CD14-positive monocyte (primary cell): ENCODE measurements at places on chromosomes 1 and 21.

DNA sequence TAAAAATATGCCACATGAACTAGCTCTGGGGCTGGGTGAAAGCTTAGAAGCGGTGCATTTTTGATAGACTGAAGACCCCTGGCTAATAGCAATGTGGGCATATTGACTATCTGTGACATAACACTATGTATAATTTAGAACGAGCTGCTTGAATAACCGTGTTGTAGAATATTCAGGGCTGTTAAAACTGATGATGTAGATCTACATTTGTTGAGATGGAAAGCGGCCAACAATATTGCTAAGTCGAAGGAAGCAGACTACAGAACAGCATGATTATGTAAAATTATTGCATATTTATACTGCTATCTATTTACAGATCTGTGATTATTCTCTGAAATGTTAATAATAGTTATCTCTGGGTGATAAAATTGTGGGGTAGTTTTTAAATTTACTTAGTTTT is 41.1 kb upstream of the BCL10 start:
- DNase-seq, result no peak

- no peak for DNase-seq
Observed at GRCh38 chr1:42317308-42317707, 17.7 kb downstream of the FOXJ3 start.

- no peak for DNase-seq
Observed at GRCh38 chr1:79497193-79497773, 490.8 kb upstream of the ADGRL4 start.

DNA sequence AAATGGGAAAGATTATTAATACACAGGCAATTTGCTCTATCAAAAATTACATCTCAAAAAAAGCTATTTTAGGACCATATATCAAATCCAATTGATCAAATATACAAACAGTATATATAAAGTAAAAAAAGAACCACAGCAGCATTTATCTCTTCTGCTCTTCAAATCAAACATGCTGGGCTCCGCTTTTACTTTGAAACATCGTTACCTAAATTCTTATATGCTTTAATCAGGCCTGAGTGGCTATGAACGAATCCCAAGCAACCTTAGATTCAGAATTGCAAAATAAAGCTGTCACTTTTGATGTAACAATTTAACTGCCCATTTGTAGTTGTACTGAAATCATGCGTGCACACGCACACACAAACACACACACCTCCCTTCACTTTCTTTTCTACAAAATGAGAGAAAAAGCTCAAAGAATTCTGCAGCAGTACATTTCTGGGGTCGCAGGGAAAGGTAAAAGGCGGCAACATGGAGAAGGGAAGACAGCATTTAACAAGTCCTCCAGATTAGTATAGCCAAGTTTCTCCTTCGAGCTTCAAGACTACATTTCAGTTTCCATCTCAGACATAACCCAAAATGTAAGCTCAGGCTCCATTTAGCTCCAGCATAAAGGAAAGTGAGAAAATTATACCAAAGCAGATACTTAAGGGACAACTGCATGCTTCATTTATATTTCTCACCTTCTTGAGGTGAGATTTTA is 92.2 kb upstream of the TTC39A start:
- DNase-seq, result no peak

- DNase-seq, result no peak
Observed at GRCh38 chr1:151835596-151835995, 4.0 kb upstream of the RORC start.

DNA sequence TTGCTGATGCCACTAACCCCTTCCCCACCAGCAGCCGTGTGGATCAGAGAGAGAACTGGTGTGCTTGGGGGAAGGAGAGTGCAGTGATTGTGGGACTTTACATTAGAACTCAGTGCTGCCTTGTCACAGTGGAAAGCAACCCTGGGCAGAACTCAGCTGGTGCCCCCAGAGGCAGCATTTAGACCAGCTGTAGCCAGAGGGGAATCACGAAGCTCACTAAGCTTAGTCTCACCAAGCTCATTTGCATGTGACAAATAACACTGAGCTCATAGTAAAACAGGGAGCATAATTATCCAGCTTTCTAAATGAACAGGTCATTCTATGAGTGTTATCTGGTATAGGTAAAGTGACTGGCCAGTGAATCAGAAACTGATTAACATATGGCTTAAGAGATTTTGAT is 9.8 kb upstream of the SMAP2 start:
- DNase-seq, result no peak

- DNase-seq, result no peak
Observed at GRCh38 chr1:151639466-151639865, 27.6 kb downstream of the SNX27 start.

GRCh38 chr1:8816831-8817411 is 519 bp downstream of the RERE start:
- peak; percentile 32 for DNase-seq

- no peak for DNase-seq
Observed at GRCh38 chr1:9634582-9634981, 16.9 kb upstream of the PIK3CD start.

DNA sequence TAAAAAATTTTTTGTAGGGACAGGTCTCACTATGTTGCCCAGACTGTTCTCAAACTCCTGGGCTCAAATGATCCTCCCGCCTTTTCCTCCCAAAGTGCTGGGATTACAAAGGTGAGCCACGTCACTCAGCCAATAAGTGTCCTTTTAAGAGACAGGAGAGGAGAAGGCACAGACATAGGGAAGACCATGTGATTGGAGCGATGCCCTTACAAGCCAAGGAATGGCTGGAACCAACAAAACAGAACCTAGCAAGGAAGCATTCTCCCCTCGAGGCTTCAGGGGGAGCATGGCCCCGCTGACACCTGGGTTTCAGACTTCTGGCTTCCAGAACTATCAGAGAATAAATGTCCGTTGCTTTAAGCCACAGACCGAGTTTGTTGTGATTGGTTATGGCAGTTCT is 37.0 kb downstream of the NDUFS5 start:
- no peak for DNase-seq

DNA sequence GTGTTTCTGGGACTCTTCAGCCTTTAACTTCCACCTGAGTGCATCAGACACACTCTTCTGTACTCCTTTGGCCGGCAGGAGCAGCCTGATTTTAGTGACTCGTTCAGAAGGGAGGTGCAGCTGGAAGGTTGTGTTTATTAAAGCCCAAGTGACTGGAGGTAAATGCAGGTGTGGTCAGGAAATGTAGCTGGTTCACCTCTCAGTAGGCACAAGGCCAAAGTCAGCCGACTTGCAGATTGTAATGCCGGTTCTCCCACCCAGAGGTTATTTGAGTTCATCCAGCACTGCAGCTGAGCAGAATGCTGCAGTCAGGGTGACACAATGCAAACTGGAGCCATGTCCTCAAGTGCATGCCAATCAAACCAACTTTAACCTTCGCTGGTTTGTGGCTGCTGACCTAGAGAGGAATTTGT is 91.5 kb downstream of the SPATA46 start:
- no peak for DNase-seq

GRCh38 chr1:82260051-82260450 is 459.3 kb downstream of the ADGRL2 start:
- DNase-seq, result no peak

GRCh38 chr1:56585985-56586384 is 6.6 kb upstream of the PLPP3 start:
- no peak for DNase-seq

- no peak for DNase-seq
Observed at GRCh38 chr1:226892524-226892875, 22.1 kb downstream of the PSEN2 start.

GRCh38 chr1:6491966-6492365 is 499 bp upstream of the PLEKHG5 start:
- DNase-seq, result no peak

GRCh38 chr1:92095874-92096273 is 15.7 kb downstream of the BTBD8 start:
- peak; percentile 64 for DNase-seq

DNA sequence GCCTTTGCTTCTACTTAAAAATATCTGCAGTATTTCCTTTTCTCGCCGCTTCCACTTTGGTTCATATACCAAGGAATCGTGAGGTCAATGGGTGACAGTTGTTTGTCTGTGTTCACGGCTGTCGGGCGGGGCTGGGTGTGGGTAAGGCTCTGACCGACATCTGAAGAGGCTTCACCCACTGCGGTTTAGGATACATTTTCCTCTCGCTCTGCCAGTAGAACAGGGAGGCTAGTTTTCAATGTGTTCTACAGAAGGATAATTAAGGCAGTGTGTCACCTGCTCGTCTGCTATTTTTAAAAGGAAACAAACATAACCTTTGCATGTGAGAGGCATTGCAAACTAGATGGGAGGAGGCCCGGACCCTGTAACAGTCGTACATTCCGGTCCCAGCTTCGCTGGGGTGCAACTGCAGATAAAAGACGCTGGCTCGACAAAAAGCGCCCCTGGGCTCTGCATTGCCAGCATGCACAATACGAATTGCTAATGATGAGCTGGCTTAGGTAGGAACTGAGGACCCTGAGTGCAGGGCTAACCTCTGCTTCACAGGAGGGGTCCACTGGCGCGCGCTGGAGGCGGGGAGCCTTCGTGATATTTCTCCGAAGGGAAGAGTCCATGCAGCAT is 8.5 kb upstream of the ERG start:
- peak; percentile 48 for DNase-seq

DNA sequence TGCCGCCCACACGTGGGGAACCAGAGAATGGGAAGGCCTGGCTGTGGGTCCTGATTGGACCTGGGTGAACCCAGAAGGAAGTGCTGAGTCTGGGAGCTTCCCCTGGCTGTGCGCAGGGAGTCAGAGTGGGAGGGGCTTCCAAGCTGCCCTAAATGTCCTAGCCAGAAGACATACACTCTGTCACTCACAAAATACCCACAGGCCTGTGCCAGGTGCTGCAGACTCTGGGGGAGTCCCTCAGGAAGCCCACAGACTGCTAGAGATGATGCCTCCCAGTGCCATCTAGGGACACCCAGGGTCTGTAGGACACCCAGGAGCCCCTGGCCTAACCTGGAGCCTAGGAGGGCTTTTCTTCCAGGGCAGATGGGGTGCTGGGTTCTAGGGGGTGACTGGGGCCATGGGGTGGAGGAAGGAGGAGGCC is 33.7 kb upstream of the LRP8 start:
- DNase-seq, result no peak

DNA sequence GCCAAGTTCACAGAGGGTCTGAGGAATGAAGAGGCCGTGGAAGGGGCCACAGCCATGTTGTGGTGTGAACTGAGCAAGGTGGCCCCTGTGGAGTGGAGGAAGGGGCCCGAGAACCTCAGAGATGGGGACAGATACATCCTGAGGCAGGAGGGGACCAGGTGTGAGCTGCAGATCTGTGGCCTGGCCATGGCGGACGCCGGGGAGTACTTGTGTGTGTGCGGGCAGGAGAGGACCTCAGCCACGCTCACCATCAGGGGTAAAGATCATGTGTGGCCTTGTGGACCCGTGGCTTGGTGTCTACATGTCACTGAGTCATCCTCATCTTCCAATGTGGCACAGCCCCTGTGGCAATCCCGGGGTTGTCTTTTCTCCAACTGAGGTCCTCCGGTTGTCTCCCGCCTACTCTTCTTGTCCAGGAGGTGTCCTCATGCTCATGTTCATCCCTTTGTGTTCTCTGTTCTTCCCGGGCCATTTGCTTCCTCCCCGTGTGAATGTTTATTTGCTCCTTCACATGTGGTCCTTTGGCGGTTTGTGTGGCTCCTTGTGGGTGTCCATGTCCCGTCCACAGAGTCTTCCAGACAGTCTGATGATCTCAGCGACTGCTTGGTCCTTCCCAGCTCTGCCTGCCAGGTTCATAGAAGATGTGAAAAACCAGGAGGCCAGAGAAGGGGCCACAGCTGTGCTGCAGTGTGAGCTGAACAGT is 84.2 kb downstream of the OBSCN start:
- DNase-seq, result no peak
